Forelimb muscle (tissue), 1 donor: ENCODE measurements at places on chromosomes 7 and 10. TPM values are rescaled to one million over a fixed set of nuclear protein-coding genes. Genes with fewer than 3 reads are reported as not detected.

DNA sequence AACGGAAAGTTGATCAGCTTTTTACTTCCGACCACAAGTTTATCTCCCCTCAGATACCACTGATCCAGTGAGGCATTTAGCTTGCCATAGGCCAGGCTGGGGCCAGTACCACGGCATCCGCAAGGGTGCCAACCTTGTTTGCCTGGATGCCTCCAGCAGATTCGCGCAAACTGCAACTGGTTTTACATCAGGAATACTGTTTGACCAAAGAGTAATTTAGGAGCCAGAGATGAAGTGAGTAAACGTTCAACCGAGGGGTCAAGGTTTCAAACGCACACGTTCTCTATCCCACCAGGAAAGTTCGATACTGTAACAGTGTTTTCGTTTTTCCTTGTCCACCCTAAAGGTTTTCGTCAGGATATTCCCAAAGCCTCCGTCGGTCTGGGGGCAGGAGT is 266 bp upstream of the MDFIC start:
- DNase-seq: no peak

DNA sequence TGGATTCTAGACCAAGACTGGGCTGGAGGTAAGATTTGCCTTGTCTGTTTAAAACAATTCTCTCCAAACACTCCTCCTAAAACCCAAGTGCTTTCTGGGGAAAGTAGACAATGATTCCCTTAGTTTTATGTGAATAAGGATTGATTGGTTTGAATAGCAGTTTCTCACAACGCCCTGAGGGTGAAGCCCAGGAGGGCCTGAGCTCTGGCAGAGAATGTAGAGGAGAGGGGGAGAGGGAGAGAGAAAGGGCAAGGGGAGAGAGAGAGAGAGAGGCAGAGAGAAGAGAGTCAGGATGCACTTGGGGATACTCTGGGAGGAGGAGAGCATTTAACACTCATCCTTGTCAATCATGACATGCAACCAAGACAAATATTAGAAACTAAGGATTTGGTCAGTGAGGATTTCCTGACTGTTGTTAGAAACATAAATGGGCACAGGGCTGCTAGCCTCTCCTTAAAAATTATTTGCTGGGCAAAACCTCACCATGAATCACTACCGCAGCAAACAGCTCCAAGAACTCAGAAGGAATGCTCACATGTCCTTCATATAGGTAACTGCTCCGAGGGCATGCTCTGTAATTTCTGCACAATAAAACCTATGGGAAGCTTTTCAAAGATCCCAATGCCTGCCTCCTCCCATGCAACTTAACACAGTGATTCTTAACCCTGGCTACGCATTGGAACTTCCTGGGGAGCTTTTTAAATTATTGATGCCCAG is 55.2 kb upstream of the RAPGEF5 start:
- no peak for DNase-seq

Gene IGFBP3
- polyA plus RNA-seq: 225 TPM

Gene MMP21
- 0.40 TPM for polyA plus RNA-seq

Gene COX15
- polyA plus RNA-seq: 29.8 TPM

GRCh38 chr7:16115374-16115773 is 306.0 kb downstream of the CRPPA start:
- DNase-seq: no peak

DNA sequence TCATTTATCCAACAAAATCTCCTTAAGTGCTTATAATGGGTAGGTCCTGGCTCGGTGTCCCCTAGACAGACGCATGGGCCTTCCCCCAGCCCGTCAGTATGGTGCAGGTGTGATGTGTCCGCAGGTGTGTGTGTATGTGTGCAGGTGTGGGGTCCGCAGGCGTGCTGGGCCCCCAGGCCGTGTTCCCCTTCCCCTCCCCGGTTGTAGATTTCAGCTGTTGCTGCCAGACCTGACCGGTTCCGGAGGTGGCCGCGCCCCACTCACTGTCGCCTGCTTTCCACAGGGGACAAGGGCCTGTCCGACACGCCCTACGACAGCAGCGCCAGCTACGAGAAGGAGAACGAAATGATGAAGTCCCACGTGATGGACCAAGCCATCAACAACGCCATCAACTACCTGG is 50.5 kb downstream of the FIGNL1 start:
- no peak for DNase-seq

GRCh38 chr7:23012908-23013714 is 819 bp downstream of the HYCC1 start:
- DNase-seq: no peak

DNA sequence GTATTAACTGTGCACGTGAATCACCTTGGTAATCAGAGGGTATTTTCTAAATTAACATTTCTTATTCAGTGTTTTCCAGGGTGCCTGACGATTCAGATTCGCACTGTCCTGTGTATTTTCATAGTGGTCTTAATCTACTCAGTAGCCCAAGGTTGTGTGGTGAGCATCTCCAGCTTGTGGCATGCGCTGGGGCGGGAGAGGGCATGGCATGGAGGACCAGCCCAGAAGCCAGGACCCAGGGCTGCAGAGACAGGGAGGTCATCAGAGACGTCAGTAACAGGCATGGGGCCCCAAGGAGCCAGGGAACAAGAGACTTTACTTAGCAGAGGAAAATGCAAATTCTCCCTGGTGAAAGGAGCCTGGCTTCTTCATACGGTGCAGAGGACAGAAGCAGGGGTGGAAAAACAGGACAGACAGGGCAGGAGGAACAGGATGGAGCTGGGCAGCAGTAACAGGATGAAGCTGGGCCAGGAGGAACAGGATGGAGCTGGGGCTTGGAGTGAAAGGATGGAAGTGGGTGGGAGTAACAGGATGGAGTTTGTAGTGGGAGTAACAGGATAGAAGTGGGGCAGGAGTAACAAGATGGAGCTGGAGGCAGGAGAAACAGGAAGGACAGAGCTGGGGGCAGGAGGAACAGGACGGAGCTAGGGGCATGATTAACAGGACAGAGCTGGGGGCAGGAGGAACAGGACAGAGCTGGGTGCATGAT is 110.9 kb downstream of the ADCY1 start:
- DNase-seq: no peak

Gene CPVL
- 33.8 TPM for polyA plus RNA-seq

- DNase-seq: peak; percentile 24
These were observed 72.9 kb upstream of the GRID1 start for GRCh38 chr10:86439544-86439943.

GRCh38 chr7:15461576-15461975 is 100.2 kb downstream of the AGMO start:
- no peak for DNase-seq

- DNase-seq: no peak
These were observed 32.2 kb downstream of the SPOCK2 start for GRCh38 chr10:72056113-72056512.

DNA sequence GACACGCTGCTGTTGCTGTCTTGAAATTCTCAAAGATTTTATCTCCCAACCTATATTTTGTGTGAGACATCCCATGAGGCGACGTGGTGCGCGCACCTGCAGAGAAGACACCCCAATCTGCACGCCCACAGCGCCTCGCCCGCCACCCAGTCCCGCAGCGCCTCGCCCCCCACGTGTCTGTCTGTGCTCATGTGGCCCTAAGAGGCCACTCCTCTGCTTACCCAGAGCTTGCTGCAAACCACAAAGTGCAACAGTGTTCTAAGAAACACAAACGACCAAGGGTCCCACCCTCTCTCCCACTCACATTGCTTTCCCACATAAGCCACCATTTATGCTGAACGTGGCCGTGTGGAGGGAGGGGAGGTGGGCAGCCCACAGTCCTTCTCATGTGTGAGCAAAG is 287.2 kb downstream of the PTPRN2 start:
- no peak for DNase-seq

GRCh38 chr7:45253368-45253767 is 95.8 kb downstream of the RAMP3 start:
- DNase-seq: no peak

Gene AKR1D1
- polyA plus RNA-seq: 0.06 TPM

- DNase-seq: no peak
These were observed 393.8 kb upstream of the PRKCQ start for GRCh38 chr10:6973899-6974298.

GRCh38 chr7:75776295-75776971 is 4.4 kb upstream of the CCL26 start:
- DNase-seq: no peak

Gene WNT8B
- polyA plus RNA-seq: 0.10 TPM
